Activated CD4-positive, CD25-positive, alpha-beta regulatory T cell treated with anti-CD3 and anti-CD28 coated beads, Interleukin-2, amount 50 U/mL, for 24 hours (primary cell): ENCODE measurements at places on chromosomes 6 and 20.

- ATAC-seq: peak; percentile 18
Measured at GRCh38 chr20:63737945-63738686, 1.5 kb upstream of the SLC2A4RG start.

DNA sequence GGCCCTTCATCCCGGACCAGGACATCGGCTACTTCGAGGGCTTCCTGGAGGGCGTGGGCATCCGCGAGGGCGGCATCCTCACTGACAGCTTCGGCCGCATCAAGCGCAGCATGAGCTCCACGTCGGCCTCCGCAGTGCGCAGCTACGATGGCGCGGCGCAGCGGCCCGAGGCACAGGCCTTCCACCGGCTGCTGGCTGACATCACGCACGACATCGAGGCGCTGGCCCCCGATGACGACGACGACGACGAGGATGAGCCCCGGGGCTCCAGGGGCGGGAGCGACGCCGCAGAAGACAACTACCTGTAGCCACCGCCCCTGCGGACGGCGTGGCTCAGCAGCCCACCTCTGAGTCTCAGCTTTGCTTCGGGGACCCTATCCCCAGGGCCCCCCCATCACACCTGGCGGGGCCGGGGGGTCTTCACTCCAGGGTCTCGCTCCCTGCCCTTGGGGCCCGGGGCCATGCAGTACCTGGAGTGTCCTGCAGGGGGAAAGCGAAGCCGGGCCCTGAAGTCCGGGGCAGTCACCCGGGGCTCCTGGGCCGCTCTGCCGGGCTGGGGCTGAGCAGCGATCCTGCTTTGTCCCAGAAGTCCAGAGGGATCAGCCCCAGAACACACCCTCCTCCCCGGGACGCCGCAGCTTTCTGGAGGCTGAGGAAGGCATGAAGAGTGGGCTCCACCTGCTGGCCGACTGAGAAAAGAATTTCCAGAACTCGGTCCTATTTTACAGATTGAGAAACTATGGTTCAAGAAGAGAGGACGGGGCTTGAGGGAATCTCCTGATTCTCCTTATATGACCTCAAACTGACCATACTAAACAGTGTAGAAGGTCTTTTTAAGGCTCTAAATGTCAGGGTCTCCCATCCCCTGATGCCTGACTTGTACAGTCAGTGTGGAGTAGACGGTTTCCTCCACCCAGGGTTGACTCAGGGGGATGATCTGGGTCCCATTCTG lies 20.8 kb upstream of the HCK start:
- peak; percentile 44 for ATAC-seq

DNA sequence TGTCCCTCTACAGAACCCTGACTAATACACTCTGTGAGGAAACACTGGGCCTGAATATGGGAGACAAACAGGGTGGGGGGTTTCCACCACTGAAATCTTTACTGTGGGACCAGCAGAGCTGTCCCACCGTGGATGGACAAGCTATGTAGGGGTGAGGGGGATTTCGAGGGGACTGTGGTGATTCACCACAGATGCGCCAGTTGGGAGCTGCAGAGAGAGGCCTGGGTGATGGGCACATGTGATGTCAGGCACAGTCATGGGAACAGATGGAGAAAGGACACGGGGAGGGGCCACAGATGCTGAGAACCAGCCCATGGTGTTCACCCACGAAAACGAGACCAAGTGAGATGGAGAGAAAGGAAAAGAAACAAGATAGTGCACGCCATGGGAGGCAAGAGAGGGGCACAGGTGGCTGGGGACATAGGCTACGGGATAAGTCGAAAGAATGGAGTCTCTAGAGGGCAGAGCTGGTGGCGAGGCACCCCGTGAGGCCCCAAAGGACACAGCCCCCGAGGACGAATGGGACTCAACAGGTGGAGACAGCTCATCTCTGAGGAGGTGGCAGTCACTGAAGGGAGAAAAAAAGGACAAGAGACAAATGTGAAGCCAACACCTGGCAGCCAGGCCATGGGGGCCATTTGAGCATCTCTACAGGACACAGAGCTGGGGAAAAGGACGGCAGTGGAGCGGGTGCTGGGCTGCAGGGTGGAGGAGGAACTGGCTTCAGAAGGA lies 10.5 kb upstream of the RAMACL start:
- ATAC-seq: no peak

GRCh38 chr20:50957276-50957675 lies 1.1 kb downstream of the DPM1 start:
- ATAC-seq: no peak

- no peak for ATAC-seq
Measured at GRCh38 chr20:51360451-51361201, 181.9 kb downstream of the NFATC2 start.

DNA sequence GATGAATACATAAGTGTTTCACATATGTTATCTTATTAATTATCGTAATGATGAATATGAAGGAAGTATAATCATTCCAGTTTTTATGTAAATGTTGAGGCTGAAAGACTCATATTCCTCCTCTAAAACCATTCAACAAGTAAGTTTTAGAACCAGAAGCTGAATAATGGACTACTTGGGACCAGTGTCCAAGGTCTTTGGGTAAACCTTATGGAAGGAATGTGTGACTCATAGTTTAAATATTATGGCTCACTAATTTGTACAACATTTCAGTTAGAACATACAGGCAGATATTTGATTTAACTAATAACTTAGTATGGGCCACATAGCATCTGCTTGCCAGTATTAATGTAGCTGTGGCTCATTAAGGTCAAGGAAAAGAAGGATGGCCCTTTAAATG lies 209.6 kb downstream of the TFAP2B start:
- no peak for ATAC-seq

DNA sequence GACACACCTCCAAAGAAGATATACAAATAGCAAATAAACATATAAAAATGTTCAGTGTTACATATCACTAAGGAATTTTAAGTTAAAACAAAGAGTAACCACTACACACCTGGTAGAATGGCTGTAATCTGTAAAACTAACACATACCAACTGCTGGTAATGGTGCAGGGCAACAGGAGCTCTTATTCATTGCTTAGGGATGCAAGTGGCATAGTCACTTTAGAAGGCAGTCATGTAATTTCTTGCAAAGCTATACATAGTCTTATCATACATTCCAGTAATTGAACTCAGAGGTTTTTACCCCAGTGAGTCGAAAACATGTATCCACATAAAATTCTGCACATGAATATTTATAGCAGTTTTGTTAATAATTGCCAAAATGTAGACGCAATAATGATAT lies 906.8 kb upstream of the CITED2 start:
- ATAC-seq: no peak

DNA sequence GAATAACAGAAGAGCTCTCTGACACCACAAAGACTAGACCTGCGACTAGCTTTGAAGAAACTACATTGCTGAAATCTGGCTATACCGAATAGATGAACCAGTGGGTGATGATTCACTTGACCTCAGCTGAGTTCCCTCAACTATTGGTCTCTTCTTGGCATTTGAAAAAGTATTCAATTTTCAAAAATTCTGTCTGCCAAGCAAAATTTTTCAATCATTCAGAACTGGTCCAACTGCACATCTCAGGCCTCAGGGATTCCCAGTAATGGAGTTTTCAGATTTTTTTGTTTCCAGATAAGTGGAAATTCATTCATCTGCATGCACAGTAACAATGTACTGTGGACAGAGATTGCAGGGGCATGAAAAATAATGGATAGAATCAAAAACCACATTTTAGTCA lies 121.4 kb upstream of the NAA20 start:
- no peak for ATAC-seq

DNA sequence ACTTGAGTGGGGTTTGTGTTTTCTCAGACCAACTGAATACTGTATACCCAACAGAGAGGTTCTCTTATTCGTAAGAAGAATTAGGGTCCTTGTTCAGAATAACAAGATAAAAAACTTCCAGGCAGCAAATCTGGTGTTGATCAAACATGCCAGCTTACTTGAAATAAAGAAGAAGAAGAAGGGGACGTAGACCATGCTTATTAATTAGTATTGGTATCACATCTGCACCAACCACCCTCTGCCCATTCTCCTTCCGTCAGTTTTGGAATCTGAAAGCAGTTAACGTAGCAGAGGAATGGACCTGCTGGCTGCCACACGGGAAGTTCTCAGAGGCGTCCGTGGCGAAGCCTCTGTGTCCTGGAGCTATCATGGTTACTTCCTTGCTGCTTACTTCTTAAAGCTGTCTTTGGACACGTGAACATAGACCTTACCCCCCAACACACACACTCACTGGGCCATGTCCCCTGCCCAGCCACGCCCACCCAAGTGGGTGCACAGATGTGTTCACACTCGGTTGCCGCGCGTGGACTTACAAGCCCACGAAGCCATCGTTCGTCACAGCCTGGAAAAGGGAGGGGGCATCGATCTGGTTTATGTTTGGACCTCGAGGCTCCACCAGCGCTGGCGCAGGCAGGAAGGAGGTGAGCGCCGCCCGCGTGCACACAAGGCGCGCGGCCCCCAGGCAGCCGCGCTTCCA lies 4.1 kb upstream of the DLL1 start:
- ATAC-seq: no peak

DNA sequence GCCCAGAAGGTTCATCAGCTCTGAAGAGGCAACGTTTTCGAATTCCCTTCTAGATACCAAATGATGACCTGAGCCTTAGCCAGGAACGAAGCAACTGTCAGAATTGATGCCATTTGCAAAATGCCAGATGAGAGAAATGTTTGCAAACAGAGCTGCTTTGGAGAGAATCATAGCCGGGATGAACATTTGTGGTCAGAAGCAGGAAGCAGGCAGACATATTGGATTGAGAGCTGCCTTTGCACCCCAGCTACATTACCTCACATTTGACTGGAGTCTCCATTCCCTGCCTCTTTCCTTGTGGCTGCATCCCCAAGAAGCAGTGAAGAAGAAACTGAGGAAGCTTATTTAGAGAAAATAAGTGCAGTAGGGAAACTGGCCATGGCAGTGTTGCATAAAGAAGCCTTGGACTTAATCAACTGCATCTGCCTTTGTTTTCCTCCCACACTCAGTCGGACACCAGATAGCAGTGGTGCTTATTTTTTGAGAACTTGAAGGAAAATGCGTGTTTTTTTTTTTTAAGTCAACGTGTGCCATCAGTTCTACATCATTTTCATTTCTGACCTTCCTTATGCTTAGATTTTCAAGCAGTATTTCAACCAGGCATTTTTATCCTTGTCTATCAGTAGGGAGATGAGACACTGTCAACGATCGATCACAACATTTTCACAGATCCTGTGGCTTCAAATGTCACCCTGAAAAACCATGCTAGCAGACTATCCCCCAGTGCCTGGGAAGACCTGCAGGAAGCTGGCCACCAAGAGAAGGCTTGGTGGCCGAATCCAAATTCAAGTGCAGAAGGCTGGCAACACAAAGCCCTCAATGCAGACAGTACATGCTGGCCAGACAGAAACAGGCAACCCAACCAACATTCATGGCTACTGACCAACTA lies 541.2 kb upstream of the JARID2 start:
- ATAC-seq: no peak

GRCh38 chr6:154932515-154933027 lies 62.5 kb upstream of the TIAM2 start:
- no peak for ATAC-seq

GRCh38 chr6:170129691-170130171 lies 161.1 kb downstream of the DLL1 start:
- ATAC-seq: no peak

- ATAC-seq: no peak
Measured at GRCh38 chr6:142561511-142562265, 259.9 kb downstream of the ADGRG6 start.

DNA sequence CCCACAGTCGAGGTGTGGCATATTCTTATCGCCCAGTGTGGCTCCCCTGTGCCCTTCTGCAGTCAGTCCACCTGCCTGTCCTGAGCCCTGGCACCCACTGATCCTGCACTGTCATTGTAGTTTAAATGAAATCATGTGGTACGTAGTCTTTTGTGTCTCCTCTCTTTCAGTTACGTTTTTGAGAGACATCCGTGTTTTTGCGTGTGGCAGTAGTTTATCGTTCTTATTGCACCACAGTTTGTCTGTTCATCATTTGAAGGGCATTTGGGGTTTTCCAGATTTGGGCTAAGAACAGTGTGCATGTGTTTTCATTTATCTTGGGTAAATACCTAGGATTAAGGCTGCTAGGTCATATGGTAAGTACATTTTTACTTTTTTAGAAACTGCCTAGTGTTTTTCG lies 49.3 kb downstream of the SPATA2 start:
- peak; percentile 45 for ATAC-seq

- no peak for ATAC-seq
Measured at GRCh38 chr6:136923116-136923953, 1.2 kb downstream of the SLC35D3 start.

- no peak for ATAC-seq
Measured at GRCh38 chr6:140897349-140897748, 1235.4 kb upstream of the GJE1 start.

DNA sequence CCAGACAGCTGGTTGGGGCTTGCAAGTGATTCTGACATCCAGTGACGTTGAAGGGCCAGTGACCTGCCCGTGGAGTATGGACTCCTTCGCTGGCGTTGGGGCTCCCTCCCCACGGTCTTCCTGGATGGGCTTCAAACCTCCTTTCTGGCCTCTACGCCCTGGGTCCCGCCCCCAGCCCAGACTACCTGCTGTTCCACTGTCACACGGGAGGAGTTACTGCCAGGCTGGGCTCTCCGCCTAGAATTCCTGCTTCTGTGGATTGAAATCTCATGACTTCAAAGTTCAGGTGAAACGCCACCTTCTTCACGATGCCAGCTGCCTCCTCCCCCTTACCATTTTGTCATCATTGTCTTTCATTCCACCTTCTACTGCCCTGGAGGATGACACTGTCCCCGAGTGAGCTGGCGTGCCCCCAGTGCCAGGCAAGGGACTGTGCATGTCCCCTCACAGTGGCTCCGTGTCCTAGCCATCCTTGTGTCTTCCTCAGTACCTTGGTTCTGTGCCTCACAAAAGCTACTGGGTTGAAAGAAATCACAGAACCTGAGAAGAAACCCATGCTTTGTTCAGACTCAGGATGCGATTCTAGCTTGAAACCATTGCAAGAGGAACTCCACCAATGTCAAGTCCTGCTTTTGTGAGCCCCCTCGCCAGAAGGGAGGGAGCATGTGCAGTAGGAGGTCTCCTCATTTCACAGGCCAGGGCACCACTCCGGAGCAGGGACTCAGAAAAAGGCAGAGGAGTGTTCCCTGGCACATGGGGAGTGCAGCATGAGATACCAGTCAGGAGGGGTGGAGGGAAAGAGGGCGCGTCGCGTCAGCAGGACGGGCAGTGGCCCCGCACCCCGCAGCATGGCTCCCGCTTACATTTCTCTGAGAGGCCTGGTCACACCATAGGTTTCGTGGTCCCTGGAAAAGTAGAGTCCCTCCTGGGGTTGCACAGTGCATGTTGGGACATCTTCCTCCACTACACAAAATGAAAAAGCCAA lies 11.0 kb upstream of the IRF4 start:
- no peak for ATAC-seq
